ENCODE measurements at places on chromosomes 6 and 20.

- peaks cover 31% of the 10 kb centered on the region for H3K4me1 ChIP-seq
- no peak overlapping the region for H3K27ac ChIP-seq
- no peak overlapping the region for H3K4me3 ChIP-seq
- H3K36me3 ChIP-seq = peaks cover 26% of the 10 kb centered on the region
These were observed 12.9 kb downstream of the SLC4A11 start for GRCh38 chr20:3226093-3226492.

DNA sequence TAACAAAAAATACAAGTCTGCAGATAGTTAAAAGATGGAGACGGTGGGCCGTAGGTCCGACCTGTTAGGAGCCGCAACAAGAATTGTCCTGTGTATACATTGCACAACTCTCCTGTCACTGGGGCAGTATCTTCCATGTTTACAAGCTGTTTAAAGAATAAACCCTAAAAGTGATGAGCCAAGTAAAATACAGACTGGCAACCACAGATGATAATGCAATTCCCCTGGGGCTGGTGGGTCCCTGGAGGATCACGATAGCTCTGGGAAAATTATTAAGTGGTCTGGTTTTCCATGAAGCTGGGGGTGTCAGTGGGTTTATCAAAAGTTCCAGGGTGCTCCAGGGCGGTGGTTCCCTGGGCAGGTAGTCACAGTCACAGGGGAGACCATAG is 8.1 kb upstream of the FAM50B start:
- no peaks in the 10 kb centered on the region for H3K4me1 ChIP-seq
- DNase-seq = no peak
- H3K27ac ChIP-seq = no peak overlapping the region
- H3K27me3 ChIP-seq = peaks cover 45% of the 10 kb centered on the region

DNA sequence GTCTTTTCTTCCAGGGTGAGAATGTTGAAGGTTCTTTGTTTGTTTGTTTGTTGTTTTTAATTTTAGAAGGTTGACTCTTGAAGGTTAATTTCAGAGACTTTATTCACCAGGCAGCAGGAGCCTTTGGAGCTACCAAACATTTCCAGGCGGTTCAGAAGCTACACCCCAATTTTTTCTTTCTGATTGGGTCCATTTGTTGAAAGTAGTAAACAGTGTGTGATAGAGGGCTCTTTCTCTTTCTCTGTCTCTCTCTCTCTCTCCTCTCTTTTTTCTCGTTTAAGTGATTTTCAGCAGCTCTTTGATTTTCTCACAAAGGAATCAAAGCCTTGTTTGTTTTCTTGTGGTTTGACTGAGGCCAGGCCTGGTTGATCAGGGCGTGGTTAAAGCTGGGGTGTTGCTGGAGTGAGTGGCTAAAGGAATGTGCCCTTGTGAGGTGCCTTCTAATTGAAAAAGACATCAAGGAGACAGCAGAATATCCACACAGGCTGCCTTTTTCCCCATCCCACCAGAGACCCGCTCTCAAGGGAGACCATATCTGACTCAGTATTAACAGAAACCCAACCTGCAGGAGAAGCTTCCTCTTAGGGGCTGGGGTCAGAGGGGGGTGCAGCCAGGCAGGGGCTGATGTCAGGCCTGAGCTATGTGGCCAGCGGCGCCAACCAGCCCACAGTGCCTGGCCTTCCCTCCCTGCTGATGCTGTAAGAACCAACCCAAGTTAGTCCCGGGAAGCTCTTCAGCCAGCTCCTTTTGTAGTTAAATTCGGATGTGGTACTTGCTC is 40.4 kb upstream of the NAA20 start:
- H3K27ac ChIP-seq = no peak overlapping the region
- H3K4me3 ChIP-seq = no peak overlapping the region
- DNase-seq = no peak
- H3K36me3 ChIP-seq = no peaks in the 10 kb centered on the region

- peaks cover 44% of the 10 kb centered on the region for H3K4me1 ChIP-seq
- H3K36me3 ChIP-seq = no peaks in the 10 kb centered on the region
- DNase-seq = no peak
- H3K27me3 ChIP-seq = peaks cover 9% of the 10 kb centered on the region
- H3K27ac ChIP-seq = no peak overlapping the region
These were observed 20.9 kb downstream of the COL9A3 start for GRCh38 chr20:62837790-62838127.

GRCh38 chr20:43938932-43939761 is 24.5 kb downstream of the TOX2 start:
- no peak overlapping the region for H3K4me3 ChIP-seq
- peaks cover 36% of the 10 kb centered on the region for H3K27me3 ChIP-seq
- no peaks in the 10 kb centered on the region for H3K36me3 ChIP-seq
- no peak overlapping the region for H3K27ac ChIP-seq

- no peak overlapping the region for H3K27ac ChIP-seq
- H3K36me3 ChIP-seq = no peaks in the 10 kb centered on the region
- no peak overlapping the region for H3K4me3 ChIP-seq
These were observed 178.3 kb upstream of the FOXA2 start for GRCh38 chr20:22762576-22763256.

GRCh38 chr20:25220021-25220730 is 24.7 kb downstream of the ENTPD6 start:
- H3K27me3 ChIP-seq = no peaks in the 10 kb centered on the region
- H3K36me3 ChIP-seq = peaks cover 7% of the 10 kb centered on the region
- H3K4me3 ChIP-seq = no peak overlapping the region

GRCh38 chr20:17993546-17993945 is 24.7 kb downstream of the MGME1 start:
- no peak for DNase-seq
- no peaks in the 10 kb centered on the region for H3K27me3 ChIP-seq
- peaks cover 20% of the 10 kb centered on the region for H3K36me3 ChIP-seq
- H3K27ac ChIP-seq = no peak overlapping the region
- no peak overlapping the region for H3K4me3 ChIP-seq

DNA sequence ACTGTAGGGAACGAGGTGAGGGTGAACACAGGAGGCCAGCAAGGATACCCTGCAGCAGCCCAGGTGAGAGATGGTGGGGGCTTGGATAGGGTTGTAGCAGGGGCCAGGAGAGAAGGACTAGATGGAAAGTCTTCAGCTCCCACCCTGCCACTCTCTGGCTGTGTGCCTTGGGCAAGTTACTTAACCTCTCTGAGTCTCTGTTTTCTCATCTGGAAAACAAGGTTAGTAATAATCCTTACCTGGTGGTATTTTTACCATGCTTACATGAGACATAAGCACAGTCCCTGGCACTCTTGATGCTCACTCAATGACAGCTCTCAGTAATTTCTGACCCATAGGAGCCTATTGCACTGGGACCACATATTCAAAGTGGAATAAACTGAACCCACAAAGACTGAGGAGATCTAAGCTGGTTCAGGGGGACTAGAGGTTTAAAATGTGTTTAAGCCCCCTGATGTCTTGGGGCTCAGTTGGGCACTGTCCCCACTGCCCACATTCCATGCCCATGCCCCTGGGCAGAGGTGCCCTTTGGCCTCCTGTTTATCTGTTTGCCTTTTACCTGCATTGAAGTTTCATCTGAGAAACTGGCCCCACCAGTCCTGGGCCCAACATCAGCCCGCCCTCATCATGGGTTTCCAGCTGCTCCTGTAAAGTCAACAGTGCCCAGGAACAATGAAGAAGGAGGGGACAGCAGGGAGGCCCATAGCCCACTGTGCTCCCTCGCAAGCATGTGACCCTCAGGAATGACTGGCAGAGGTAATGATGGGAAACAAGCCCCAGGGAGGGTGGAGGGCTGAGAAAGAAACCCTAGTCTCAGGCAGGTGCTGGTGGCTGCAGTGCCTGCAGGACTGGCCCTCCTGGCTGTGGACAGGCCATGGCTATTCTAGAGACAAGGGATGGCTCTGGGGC is 104.0 kb downstream of the VEGFA start:
- no peak overlapping the region for H3K27ac ChIP-seq
- H3K4me3 ChIP-seq = no peak overlapping the region
- no peak for DNase-seq

GRCh38 chr20:5910186-5910585 is 40.1 kb downstream of the TRMT6 start:
- no peak overlapping the region for H3K4me3 ChIP-seq
- H3K27me3 ChIP-seq = peaks cover 2% of the 10 kb centered on the region
- DNase-seq = no peak
- H3K36me3 ChIP-seq = no peaks in the 10 kb centered on the region
- H3K4me1 ChIP-seq = peaks cover 8% of the 10 kb centered on the region

GRCh38 chr6:107344981-107345380 is 114.4 kb downstream of the PDSS2 start:
- H3K27me3 ChIP-seq = no peaks in the 10 kb centered on the region
- DNase-seq = no peak
- no peak overlapping the region for H3K4me3 ChIP-seq
- H3K4me1 ChIP-seq = no peaks in the 10 kb centered on the region
- H3K36me3 ChIP-seq = no peaks in the 10 kb centered on the region

DNA sequence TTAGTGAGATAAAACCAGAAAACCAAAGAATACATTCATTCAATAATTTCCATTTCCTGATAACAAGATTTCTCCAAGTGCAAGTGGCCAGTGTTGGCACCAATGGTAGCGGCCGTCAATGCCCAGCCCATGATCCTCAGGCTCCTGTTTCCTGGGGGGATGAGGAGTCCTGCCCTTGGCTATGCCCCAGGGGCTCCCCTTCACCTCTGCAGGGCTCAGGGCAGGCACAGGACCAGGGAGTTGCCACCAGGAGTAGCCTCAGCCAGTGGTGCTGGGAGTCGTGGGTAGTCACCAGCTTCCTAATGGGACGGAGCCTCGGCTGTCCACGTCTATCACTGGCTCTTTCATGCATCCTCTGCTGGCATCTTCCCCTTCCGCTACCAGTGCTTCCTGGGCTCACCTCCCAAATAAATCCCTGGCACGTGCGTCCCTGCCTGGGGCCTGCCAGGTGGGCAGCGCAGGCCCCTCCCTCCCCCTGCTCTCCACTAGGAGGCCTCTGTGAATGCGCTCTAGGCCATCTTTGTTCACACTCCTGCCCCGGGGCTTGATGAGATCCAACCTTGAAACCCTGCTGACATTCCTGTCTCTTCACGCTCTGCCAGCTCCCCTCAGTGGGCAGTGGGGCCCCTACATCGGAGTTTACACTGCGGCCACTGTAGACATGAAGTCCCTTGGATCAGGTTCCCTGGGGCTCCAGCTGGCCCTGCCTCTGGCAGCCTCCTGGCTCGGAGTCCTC is 215.7 kb downstream of the SYNDIG1 start:
- DNase-seq = no peak
- no peaks in the 10 kb centered on the region for H3K27me3 ChIP-seq
- H3K4me1 ChIP-seq = no peaks in the 10 kb centered on the region

GRCh38 chr6:21836772-21837425 is 243.3 kb downstream of the SOX4 start:
- H3K27ac ChIP-seq = no peak overlapping the region
- H3K4me1 ChIP-seq = no peaks in the 10 kb centered on the region
- no peak overlapping the region for H3K4me3 ChIP-seq
- peaks cover 4% of the 10 kb centered on the region for H3K27me3 ChIP-seq

- H3K27ac ChIP-seq = no peak overlapping the region
- no peak overlapping the region for H3K4me3 ChIP-seq
- no peaks in the 10 kb centered on the region for H3K4me1 ChIP-seq
- H3K36me3 ChIP-seq = no peaks in the 10 kb centered on the region
These were observed 159.3 kb downstream of the CD83 start for GRCh38 chr6:14276667-14277404.

- DNase-seq = no peak
- H3K4me1 ChIP-seq = no peaks in the 10 kb centered on the region
- H3K36me3 ChIP-seq = no peaks in the 10 kb centered on the region
- no peaks in the 10 kb centered on the region for H3K27me3 ChIP-seq
- no peak overlapping the region for H3K4me3 ChIP-seq
These were observed 37.9 kb upstream of the BCAS1 start for GRCh38 chr20:54108326-54108642.

GRCh38 chr6:144181639-144182038 is 31.3 kb downstream of the STX11 start:
- H3K4me1 ChIP-seq = peaks cover 2% of the 10 kb centered on the region
- peaks cover 7% of the 10 kb centered on the region for H3K27me3 ChIP-seq
- H3K27ac ChIP-seq = no peak overlapping the region
- H3K36me3 ChIP-seq = no peaks in the 10 kb centered on the region
- no peak overlapping the region for H3K4me3 ChIP-seq

DNA sequence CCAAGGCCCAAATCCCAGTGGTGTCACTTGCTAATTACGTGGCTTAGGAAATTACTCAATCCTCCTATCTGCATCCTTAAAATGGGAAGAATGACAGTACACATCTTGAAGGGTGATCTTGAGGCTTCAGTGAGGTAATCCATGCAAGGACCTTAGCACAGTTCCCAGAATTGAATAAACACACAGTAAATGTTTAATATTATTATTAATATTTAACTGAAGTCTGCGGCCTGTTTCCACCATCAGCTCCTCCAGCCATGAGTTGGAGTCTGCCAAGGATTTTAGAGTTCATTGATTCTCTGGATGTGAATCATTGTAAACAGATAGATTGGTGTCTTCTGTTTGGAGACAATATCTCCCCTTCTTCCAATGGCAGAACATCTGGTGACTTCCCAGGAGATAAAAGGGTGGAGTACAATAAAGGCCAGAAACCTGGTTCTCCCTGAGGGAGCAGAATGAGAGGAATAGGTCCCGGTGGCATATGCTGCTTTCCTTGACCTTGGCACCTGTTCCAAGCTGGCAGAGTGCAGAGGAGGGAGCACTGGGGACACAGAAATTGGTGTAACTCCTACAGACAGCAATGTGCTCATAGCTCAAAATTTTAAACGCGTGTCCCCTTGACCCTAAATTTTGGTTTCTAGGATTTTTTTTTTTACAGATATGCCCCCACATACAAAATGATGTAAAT is 25.4 kb downstream of the UNC5CL start:
- peaks cover 7% of the 10 kb centered on the region for H3K27me3 ChIP-seq
- no peak for DNase-seq
- H3K4me1 ChIP-seq = no peaks in the 10 kb centered on the region
- no peaks in the 10 kb centered on the region for H3K36me3 ChIP-seq
- no peak overlapping the region for H3K4me3 ChIP-seq

GRCh38 chr6:161249327-161249726 is 24.5 kb downstream of the AGPAT4 start:
- no peaks in the 10 kb centered on the region for H3K27me3 ChIP-seq
- H3K4me3 ChIP-seq = no peak overlapping the region
- H3K27ac ChIP-seq = no peak overlapping the region
- no peak for DNase-seq
- H3K4me1 ChIP-seq = no peaks in the 10 kb centered on the region
- no peaks in the 10 kb centered on the region for H3K36me3 ChIP-seq

GRCh38 chr6:71336901-71337300 is 48.3 kb downstream of the OGFRL1 start:
- H3K4me3 ChIP-seq = no peak overlapping the region
- no peaks in the 10 kb centered on the region for H3K4me1 ChIP-seq
- no peak overlapping the region for H3K27ac ChIP-seq
- DNase-seq = no peak

DNA sequence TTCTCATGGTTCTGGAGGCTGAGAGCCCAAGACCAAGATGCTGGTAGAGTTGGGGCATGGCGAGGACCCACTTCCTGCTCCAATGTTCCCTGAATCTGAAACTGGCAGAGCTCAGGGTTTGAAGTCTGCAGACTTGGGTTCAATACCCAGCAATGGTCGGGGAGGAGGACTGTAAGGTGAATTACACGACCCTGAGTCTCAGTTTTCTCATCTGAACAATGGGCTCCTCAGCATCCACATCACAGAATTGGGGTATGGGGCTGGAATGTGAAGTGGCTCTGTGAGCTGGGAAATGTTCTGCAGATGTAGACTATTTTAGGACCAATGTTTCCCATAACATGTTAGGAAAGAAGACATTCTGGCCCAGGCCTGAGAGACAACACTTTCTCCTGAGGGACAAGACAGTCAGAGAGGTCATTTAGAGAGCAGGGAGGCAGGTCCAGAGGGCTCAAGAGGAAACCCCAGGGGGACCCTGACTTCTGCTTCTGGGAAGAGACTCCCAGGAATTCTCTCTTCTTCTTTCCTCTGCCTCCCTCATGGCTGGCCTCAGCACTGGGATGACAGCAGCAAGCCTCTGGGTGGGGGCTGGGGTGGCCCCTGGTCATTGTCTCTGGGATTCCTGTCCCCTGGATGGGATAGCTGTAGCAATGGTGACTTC is 141.3 kb upstream of the PMEPA1 start:
- no peak overlapping the region for H3K27ac ChIP-seq
- H3K36me3 ChIP-seq = no peaks in the 10 kb centered on the region
- no peaks in the 10 kb centered on the region for H3K4me1 ChIP-seq
- no peak overlapping the region for H3K4me3 ChIP-seq
- no peak for DNase-seq

All from K562 (cell line).